ENCODE measurements at places on chromosomes 11 and 22.

DNA sequence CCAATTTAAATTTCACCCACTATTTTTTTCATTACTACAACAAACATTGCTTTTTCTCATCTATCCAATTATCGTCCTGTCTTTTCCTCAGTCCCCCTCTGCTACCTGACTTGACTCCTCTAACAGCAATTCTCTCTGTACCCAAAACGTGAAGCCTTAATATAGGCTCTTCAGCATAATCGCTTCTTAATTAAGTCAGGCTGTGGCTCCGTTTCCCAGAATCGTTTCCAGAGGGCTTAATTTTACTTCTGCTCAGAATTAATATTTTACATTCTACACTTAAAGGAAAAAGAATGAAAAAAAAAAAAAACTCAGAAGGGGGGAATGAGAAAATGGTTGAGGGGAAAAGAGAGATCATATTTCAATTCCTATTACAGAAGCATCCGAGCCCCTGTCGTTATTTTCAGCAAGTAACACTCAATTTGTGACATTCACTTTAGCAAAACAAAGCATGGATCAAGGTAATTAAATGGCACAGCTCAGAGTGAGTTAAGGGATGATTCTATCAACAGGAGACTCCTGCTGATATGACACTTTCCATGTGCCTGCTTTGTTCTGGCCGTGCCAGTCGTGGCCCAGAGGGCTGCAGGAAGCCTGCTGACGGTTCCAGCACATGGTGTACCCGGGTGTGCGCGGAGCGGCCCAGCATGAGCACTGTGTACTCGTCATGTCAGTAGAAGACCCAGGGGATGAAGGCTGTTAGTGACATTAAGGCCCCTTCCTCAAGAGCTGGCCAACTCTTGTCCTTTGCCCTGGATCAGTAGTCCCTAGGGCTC is 272.5 kb downstream of the NTM start:
- no peak for DNase-seq

DNA sequence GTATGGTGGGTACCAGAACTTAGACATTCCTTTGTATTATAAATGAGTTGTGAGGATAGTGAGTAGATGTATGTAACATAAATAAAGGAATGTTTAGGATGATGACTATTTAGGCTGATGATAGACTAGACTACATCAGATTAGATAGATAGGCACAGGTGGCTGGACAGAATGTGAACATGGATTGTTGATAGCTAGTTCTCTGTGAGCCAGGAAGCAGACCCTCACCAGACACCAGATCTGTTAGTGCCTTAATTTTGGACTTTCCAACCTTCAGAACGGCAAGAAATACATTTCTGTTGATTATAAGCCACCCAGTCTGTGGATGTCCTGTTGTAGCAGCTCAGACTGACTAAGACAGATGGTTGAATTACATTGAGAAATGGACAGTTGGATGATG is 99.4 kb downstream of the SWAP70 start:
- DNase-seq, result no peak

DNA sequence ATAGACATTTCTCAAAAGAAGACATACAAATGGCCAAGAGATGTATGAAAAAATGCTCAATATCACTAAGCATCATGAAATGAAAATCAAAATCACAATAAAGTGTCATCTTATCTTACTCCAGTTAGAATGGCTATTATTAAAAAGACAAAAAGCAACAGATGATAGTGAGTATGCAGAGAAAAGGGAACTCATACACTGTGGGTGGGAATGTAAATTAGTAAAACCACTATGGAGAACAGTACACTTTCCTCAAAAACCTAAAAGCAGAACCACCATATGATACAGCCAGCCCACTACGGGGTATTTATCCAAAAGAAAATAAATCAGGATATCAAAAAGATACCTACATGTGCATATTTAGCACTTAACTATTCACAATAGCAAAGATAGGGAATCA is 700.0 kb upstream of the ANO5 start:
- no peak for DNase-seq

DNA sequence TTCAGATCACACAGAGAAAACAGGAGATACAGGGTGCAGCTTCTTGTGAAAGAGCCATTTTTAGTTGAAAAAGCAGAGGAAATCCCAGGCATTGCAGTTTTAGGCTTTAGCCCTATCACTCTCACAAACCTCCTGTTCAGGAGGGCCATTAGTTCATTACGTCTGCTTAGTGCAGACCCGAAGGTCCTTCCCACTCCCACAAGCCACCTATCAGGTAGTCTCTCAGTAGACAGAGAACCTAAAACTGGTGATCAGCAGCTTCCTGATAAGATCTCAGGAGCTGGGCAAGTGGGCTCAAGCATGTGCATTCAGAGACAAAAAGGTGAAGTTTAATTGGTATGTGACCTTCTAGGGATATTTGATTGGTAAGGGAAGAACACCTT is 4.3 kb downstream of the GLYAT start:
- DNase-seq, result no peak

DNA sequence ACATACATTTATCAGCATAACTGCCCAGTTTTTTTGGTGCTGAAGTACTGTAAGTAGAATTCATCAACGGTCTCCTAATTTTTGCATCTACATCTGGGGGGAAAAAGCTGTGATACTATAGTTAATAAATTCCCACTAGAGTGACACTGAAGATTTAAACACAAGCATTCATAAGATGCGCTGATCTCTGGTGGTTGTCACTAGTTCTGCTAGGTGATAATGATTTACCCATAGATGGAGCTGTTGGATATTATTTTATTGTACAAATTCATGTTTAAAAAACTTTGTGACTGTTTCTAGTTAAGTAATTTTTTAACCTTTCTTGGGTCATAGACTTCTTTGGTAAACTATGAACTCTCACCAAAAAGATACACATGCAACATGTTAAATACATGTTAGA is 106.6 kb downstream of the EMSY start:
- DNase-seq, result no peak

- DNase-seq, result no peak
Observed at GRCh38 chr22:37230673-37231405, 13.2 kb downstream of the RAC2 start.

DNA sequence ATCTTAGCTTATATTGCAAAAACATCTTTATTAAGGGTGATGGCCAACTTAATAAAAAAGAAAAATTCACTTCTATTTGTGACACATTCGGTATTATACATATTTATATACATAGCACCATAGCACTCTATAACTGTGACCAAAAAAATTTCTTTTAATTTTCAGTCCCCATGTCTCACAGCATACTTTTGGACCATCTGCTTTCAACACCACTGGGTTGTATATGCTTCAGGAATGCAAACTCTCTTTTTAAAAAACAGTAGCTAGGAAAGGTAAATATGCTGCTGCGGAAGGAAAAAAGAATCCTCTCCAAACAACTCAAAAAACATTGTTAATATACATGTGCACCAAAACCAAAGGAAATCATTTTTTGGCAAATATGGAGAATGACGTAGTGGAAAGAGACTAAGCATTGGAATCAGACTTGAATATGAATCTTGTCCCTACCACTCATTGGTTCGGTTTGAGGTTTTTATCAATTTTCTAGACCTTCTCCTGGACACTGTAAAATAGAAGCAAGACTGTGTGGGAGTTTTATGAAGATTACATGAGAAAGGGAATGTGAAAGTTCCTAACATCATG is 227.9 kb downstream of the BLID start:
- no peak for DNase-seq

- no peak for DNase-seq
Observed at GRCh38 chr11:36885154-36885553, 287.1 kb upstream of the RAG2 start.

DNA sequence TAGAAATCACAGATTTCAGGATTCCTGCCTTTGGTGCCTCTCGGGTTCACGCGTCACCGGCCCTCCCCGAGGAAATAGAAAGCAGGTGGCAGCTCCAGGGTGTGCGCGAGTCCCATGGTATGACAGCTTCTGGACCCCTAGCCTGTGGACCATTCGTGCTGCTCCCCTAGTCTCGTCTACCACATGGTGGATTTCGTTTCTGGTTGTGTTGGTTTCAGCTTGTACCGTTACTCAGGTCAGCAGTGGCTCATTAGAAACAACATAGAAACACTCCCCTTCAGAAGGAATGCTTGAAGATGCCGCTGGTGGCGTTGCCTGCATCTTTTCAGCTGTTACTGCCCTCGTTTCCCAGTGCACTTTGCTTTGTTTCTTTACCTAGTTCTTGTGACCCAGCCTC is 700 bp downstream of the TTC17 start:
- no peak for DNase-seq

DNA sequence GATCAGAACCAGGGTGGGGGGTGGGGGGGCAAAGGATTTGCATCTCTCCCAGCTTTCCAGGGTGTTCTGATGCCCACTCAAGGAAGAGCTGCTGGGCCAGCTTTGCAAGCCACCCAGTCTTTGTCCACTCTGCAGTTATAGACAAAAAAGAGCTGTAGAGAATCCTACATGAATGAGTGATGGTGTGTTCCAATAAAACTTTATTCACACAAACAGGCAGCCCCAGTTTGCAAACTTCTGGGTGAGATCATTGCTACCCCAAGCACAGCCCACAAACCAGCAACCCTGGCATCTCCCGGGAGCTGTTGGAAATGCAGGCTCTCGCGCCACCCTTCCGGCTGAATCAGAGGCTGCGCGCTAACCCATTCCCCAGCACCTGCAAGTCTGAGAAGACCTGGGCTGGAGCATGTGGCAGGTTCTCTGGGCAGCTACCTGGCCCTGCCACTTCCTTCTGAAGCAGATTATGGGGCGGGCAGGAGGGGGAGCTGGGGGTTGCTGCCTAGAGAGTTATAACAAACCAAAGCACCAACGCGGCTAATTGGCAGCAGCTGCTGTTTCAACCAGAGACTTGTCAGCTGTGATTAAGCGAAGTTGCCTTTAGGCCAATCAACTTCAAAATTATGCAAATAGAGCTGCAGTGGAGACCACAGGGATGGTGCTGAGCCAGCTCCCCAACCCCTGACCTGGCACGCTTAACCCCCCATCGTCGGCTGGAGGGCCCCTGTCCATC is 3.8 kb upstream of the SHISAL1 start:
- no peak for DNase-seq

DNA sequence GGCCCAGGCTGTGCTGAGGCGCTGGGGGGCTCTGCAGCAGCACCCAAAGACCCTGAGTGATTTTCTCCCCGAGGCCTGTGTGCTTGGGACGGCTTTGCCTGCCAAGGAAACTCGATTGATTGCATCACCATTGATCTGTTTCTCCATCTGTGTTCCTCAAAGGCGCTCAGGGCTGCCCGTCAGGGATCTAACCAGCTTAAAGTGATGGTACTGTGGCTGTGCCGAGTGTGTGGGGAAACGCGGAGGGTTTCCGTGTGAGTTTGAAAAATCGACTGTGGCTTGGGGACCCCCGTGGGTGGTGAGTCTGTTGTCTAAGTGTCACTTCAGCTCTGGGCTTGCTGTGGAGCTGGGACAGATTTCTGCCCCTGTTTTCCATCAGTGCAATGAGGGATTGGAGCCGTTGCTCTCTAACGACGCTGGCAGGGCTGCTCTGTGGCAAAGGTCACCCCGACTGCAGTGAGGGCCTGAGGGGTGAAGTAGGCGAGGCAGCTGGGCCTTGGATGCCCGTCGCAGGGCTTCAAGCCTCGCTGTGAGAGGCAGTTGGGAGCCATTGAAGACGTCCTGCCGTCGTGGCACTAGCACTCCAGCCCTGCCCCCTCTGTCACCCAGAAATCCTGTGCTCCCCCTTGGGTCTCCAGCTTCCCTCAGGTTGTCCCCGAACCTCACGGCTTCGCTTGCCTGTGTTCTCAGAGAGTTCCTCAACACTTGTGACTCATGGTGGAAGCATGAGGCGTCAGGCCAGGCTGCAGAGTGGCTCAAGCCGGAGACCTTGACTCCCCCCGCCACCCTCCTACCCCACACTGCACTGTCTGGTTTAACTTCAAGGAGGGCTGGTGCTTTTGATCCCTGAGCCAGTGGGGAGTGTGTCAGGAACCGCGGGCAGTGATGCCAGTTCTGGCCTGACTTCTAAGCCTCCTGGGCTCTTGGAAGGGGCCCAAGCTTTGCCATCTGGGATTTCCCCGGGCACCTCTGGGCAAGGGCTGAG is 21.8 kb downstream of the CACNA1I start:
- DNase-seq, result peak; percentile 47

GRCh38 chr11:102523189-102523570 is 7.4 kb downstream of the MMP7 start:
- no peak for DNase-seq

GRCh38 chr22:29330753-29331152 is 15.3 kb upstream of the RASL10A start:
- DNase-seq, result peak; percentile 60

GRCh38 chr11:73334384-73335203 is 26.5 kb downstream of the ARHGEF17 start:
- DNase-seq, result no peak

DNA sequence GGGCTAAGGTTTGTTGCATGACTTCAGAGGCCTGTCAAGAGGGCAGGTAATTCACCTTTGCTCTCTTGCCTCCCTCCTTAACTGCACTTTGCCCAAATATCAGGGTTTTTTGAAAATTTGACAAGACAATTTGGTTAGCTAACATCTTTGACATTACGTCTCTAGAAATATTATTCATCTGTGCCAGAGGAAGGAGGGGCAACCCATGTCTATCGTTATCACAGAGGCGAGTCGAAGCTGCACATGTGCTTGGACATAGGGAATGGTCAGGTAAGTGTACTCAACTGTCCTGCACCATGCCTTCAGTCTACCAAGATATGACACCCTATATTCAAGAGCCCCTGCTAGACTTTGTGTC is 3.7 kb downstream of the AKIP1 start:
- no peak for DNase-seq

DNA sequence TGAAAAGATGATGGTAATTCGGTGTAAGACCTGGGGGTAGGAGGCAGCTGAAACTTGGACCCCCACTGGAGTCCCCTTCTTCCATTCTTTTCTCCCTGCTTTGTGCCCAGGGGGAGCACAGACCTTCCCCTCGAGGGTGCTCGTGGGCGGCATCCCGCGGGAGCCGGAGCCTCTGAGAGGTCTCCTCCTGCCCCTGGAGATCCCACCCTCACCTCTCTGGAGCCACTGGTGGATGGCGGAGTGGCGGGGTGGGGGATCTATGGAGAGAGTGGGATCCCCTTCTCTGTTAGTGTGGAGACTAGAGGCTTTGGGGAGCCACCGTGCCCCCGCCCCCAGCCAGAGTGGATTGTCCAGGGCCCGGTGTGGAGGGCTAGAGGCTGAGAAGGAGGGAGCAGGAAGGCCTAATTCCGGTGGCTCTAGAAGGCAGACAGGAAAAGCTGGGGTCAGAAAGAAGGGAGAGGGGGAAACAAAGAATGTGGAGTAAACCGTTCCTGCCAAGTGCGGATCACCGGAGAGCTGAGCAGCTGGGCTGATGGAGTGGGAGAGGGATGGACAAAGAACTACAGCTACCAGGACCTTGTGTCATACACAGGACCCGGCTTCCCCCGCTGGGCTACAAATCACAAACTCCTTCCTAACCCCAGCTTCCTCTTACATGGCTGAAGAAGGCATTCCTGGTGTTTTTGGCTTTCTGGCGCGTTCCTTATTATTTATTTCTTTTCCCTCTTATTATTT is 41.9 kb downstream of the KCNJ1 start:
- DNase-seq, result no peak

- no peak for DNase-seq
Observed at GRCh38 chr11:124085583-124085982, 29.7 kb upstream of the VWA5A start.

GRCh38 chr22:27509132-27509920 is 292.2 kb downstream of the MN1 start:
- no peak for DNase-seq

- no peak for DNase-seq
Observed at GRCh38 chr22:36858966-36859365, 1.8 kb upstream of the NCF4 start.

Measured in glutamatergic neuron (in vitro differentiated cells).